ENCODE measurements at places on chromosomes 5 and 9.

GRCh38 chr5:154893381-154893780, 35.0 kb downstream of the CNOT8 start:
- no peak for DNase-seq

DNA sequence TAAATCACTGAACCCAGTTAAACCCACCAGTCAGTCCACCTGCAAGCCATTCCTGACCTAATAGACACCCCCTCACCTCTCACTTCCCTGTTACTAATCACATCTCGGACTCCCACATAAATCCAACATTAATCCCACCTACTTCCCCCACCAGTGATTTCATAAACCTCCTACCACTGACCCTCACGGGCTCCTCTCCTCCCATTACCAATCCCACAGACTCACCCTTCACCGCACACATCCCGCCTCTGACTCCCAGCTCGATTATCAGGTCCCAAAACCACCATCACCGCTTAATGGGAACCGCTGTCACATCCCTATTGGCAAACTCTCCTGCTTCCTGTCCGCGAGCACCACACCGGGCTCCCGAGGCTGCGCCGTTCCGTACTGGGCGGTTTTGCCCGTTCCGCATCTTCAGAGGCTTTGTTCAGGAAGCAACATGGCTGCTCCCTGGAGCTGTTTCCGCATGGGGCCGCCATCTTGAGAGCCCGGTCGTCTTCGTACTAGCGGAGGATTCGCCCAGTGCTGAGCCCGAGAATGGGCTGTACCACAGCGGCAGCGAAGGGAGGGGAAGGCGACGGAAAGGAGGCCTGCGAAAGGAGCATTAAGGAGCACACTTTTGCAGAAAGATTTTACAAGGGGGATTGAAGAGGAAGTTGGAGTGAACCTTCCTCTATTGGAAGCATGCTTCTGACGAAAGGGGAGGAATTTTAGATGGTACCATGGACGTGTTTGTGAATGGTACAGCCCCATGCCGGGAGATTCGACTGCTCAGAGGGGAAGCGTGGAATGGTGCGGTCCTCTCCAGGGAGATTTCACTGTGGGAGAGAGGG, at the start of gene ZNF300:
TSS of gene ZNF300 (minus strand) at position 502 of the 833 bp plus-strand sequence. CDS start 1,825 bp downstream, outside the sequence.
- DNase-seq = peak; percentile 88

DNA sequence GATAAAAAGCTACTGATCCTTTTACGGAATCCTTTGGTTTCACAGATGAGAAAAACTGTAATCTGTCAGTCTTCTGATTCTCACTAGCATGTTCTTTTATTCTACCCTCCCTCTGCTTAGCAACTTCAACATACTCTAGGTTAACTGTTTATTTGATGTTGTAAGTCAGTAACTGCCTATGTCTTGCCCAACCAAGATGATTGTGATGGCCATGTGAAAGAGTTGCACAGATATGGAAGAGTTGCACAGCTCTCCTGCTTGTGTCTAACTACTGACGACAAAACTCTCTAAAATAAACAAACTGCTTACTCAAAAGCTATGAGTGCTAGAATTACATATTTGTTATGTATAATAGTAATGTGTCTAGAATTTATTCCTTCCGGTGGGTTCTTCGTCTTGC, 227.3 kb upstream of the DAB2 start:
- no peak for DNase-seq

DNA sequence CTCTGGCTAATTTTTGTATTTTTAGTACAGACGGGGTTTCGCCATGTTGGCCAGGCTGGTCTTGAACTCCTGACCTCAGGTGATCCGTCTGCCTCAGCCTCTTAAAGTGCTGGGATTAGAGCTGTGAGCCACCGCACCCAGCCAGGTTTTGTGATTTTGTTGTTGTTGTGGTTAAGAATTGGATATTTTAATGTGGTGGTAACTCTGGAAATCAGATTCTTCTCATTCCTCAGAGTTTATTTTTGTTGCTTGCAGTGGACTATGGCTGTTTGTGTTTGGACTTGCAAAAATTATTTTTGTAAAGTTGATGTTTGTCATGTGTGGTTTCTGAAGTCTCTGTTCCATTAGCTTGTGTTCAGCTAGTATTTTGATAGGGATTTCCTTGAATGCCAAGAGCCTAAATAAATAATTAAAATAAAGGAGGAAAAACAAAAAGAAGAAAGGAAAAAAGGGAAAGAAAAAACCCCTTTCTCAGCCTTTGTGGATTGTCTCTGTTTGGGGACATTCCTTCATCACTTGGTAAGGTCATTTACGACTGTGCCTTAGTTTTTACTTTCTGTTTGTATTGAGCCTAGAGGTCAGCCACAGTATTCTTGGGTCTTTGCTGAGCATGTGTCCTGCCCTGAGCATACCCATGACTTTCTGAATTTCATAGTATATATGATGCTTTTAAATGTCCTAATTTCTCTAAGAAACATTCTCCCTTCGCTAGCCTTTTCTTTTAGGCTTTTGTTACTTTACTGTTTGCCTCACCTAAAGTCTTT, 37.3 kb downstream of the PBX3 start:
- DNase-seq = no peak

GRCh38 chr9:131276891-131277286, 579 bp upstream of the FAM78A start:
- no peak for DNase-seq

DNA sequence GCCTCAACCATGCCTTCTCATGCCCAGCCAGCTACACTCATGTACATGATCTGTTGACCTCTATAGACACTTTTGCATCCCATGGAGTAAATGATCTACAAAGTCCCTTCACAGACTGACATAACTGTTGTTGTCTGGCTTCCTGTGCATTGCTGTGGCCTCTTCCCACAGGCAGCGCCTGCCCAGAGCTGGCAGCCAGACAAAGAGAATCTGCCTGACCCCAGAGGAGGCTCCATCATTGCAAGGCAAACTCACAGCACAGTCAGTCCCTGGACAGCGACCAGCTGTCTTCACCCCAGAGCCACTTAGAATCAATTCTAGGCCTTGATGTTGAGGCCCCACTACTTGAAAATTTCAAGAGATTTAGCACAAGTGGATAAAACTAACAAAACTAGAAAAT, 65.5 kb downstream of the INSYN2B start:
- DNase-seq = no peak

- DNase-seq = no peak
Measured at GRCh38 chr9:116149844-116150243, 3.7 kb upstream of the PAPPA start.

DNA sequence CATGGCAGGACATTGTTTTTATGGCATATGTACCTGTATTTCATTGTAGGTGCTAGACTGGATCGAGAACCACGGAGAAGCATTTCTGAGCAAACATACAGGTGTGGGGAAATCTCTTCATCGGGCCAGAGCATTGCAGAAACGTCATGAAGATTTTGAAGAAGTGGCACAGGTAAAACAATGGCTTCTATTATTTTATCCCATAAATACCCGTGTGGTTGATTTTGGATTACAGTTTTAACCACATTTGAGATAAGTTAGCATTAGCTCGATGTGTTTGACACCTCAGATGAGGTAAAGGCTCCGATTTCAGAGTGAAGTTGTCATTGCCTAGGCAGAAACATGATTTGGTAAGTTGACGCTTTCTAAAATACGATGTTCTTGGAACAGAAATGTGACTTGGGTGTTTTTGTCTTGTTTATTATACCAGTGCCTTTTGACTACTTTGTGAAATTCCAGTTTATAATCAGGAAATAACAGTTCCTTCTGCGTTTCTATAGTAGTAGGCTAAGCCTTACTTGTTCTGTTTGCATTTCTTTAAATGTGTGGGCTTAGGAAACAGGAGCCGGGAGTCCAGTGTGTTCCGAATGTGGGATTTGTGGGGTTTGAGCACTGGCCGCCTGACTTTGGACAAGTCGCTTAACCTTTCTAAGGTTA, 187.7 kb downstream of the TRIO start:
- no peak for DNase-seq

- DNase-seq = no peak
Measured at GRCh38 chr9:72675586-72675985, 154.2 kb downstream of the TMC1 start.

- no peak for DNase-seq
Measured at GRCh38 chr9:124298646-124299235, 41.0 kb downstream of the NEK6 start.

GRCh38 chr9:116596646-116597045, 90.5 kb upstream of the TRIM32 start:
- DNase-seq = no peak

GRCh38 chr9:14962193-14962882, 52.1 kb upstream of the FREM1 start:
- no peak for DNase-seq

DNA sequence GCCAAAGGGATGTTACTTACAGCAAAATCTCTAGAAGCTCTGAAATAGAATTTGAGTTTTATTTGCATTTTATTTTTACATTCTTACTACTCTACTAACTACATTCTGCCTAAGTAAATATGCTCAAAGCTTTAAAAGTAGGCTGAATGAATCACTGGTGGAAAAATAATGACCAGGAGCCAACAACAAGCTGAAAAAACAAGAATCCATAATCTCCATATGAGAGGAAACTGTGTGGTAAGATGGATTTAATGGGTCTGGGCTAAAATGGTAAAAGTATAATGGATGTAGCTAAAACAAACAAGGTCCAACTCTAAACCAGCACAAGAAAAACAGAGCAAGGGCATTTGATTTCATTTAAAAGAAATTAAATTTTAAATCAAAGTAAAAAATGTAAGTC, 525.8 kb upstream of the FTMT start:
- no peak for DNase-seq

GRCh38 chr5:122400938-122401337, 88.9 kb downstream of the SNCAIP start:
- DNase-seq = no peak

DNA sequence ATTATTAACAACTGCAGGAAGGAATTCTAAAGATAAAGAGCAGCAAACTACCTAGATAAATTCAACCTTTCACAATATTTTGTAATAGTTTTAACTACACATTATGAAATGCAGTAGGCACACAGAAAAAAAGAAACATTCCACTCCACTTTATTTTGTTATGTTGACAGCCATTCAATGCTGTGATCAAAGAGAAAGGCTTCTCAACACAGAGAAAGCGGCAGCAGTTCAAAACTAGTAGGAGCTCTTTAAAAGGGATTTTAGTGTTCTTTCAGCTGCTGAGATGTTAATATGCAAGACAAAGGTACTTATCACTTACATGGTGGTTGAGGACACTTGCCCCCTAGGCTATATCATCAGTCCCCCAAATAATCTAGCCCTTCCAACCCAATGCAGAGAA, 11.6 kb downstream of the CEMIP2 start:
- no peak for DNase-seq

GRCh38 chr9:120410925-120411501, 169.0 kb downstream of the CDK5RAP2 start:
- DNase-seq = no peak

- no peak for DNase-seq
Measured at GRCh38 chr5:179836225-179837019, 15.7 kb downstream of the SQSTM1 start.

- no peak for DNase-seq
Measured at GRCh38 chr5:65738305-65738704, 16.3 kb downstream of the NLN start.

DNA sequence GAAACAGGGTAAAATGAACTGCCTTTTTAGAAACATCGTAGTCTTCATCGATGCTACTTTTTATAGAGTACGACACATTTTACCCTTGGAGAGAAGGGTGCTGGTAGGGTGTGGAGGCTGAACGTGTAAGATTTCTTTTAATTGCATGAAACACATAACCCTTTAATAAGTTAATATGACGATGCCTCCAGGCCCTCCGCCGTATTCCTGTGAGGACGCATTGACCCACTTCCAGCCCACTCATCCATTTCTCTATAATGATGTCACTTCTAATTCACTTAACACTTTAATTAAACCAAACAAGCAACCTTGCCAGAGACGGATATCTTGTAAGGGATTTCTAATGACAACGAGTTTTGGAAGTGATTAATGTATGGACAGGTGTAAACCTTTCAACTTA, 158.7 kb downstream of the IRX2 start:
- no peak for DNase-seq

GRCh38 chr5:160231783-160232342, 2.6 kb downstream of the FABP6 start:
- DNase-seq = no peak

GRCh38 chr9:16154521-16155078, 601.8 kb downstream of the CCDC171 start:
- no peak for DNase-seq

- DNase-seq = no peak
Measured at GRCh38 chr5:2996248-2996647, 244.8 kb upstream of the IRX2 start.

DNA sequence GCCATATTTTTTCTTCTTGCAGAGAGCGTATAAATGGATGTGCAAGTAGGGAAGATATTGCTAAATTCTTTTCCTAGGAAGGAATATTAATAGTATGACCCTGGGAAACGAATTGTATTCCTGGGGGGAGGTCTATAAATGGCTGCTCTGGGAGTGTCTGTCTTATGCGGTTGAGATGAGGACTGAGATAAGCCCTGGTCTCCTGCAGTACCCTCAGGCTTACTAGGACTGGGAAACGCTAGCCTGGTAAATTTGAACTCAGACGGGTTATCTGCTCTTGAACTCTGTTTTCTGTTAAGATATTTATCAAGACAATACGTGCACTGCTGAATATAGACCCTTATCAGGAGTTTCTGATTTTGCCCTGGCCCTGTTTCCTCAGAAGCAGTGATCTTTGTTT, 1126.4 kb upstream of the C9orf72 start:
- no peak for DNase-seq

- no peak for DNase-seq
Measured at GRCh38 chr5:154995679-154996078, 17.9 kb upstream of the KIF4B start.

GRCh38 chr5:115386657-115387056, 90.2 kb upstream of the CCDC112 start:
- DNase-seq = no peak

GRCh38 chr5:91306497-91306896, 76.6 kb downstream of the ARRDC3 start:
- DNase-seq = no peak

- DNase-seq = no peak
Measured at GRCh38 chr5:87582149-87582548, 169.4 kb upstream of the CCNH start.

All from AG04450 (cell line).